HFFc6 (cell line): ENCODE measurements at places on chromosomes 5 and 9.

DNA sequence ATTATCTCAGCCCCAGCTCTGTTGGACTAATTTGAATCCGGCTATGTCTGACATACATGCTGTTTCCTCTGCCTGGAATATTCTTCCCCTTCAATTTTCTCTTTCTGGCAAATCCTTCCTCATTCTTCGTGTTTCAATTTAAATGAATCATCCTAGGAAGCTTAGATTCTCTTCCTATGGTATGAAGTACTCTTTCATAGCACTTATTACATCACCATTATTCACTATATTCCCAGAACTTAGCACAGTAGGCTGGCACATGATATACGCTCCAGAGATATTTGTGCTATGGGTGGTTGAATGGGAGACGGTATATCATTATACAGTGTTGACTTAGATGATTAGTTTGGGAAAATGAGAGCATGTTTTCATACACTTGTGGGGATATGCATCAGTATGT is 91.0 kb upstream of the JAK2 start:
- peak; percentile 18 for DNase-seq

DNA sequence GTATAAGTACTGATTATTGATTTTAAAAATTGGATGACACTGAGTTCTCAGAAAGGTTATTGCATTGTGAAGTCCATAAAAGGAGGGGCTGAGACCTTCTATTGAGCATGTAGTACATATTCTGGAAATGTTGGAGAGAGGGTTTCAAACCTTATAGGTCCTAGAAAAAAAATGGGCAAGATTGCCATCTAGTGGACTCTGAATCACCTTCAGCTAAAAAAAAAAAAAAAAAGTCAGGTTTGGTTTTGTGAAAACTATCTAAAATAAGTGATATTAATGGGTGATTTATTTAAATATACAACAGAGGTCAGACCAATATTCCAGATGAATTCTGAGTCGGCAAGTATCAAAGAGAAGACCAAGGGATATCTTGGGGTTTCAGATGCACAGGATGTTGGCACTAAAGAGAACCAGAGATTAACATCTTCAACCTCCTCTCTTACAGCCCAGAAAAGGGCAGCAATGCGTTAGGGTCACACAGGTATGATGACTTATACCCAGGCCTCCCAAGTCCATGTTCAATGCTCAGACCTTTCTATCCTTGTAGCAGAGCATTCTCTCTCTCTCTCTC is 109.8 kb upstream of the NMUR2 start:
- no peak for DNase-seq

DNA sequence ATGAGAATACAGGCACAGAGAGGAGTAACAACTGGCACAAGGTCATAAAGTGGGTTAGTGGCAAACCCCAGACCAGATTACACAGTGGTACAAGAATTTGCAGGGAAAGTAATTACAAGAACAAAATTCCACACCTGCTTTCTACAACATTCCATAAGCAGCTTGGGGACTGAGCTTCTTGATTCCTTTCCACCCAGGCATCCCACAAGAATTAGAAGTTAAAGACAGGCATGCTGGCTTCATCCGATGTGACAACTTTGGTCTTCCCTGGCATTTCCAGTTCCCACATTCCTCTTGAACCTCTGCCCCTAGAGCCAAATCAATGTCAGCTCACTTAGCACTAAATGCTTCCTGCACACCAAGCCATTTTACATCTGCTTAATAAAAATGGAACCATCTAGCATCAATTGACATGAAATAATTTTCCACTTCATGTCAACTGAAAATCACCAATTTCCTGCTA is 435.8 kb upstream of the PAPPA start:
- peak; percentile 47 for DNase-seq

GRCh38 chr5:173735184-173735583 is 118.7 kb upstream of the BOD1 start:
- DNase-seq, result no peak

DNA sequence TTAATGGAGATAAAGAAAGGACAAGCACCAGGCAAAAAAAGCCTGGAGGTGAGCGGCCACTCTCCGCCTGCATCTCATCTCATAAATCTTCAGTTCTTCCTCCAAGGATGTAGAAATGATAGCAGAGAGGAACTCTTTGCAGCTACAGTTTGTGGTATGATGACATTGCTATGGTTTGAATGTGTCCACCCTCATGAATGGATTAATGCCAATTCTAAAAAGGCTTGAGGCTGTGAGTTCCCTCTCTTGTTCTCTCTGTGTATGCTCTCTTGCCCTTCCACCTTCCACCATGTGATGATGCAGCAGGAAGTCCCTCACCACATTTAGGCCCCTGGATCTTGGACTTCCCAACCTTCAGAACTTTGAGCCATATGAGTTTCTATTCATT is 126.4 kb downstream of the SPOCK1 start:
- DNase-seq, result peak; percentile 65

- DNase-seq, result no peak
Measured at GRCh38 chr5:55599148-55600050, 64.6 kb upstream of the PLPP1 start.

GRCh38 chr9:89432986-89433530 is 64.9 kb downstream of the SEMA4D start:
- DNase-seq, result no peak

DNA sequence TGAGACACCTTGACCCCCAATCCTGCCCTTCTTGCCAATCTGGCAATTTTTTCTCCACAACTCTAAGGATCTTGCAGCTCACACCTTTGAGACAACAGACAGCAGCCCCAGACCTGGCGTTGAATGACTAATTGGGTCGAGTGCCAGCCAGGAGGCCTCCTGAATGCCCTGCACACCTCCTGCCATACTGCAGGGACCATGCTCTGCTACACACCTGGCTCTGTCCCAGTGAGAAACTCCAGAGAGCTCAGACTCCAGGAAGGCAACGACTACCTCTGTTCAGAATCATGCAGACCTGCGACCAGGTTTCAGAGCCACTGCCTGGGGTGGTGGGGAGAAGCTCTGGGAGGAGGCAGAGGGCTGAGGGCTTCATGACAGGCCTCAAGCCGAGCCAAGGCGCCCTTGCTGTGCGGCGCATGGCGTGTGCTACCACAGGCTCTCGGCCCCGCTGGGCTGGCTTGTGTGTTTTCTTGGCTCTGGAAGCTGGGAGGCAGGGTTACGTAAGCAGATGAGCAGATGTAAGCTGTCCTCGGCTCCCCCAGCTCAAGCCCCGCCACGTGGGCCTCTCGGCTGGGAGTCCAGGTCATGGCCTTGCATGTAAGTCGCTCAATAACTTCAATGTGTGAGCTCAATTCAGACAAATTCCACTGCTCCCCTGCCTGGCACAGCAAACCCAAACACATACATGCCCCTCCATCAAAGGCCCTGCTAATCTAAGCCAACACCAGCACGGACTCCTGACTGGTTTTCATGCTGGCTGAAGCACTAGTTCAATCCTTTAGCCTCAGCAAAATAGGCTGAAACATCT is 27.5 kb downstream of the B4GALT1 start:
- DNase-seq, result no peak

DNA sequence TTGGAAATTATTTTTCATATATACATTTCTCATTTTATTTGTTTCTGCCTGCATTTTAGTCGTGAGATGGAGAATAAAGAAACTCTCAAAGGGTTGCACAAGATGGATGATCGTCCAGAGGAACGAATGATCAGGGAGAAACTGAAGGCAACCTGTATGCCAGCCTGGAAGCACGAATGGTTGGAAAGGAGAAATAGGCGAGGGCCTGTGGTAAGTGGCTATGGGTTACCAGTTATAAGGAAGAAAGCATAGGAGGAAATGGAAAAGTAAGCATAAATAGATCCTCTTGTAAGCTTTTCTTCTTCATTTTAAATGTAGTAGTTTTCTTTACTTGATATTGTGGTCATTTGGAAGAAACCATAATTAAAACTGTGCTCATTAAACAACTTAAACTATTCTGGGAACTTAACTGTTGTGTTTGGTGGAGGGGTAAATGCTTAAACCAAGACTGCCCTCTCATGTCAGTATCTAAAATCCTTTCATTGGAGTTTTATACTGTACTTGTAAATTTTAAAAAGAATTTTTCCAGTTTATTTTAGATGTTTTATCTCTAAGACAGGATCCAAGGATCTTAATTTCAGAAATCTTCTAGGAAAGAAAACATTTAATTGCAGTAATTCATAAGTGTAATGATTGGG is 41.3 kb downstream of the MAP3K1 start:
- DNase-seq, result no peak

GRCh38 chr5:143118222-143118621 is 285.3 kb downstream of the NR3C1 start:
- no peak for DNase-seq

GRCh38 chr9:129405827-129406213 is 215.1 kb downstream of the C9orf50 start:
- DNase-seq, result no peak

- DNase-seq, result no peak
Measured at GRCh38 chr5:161676103-161676502, 9.4 kb upstream of the GABRA6 start.

DNA sequence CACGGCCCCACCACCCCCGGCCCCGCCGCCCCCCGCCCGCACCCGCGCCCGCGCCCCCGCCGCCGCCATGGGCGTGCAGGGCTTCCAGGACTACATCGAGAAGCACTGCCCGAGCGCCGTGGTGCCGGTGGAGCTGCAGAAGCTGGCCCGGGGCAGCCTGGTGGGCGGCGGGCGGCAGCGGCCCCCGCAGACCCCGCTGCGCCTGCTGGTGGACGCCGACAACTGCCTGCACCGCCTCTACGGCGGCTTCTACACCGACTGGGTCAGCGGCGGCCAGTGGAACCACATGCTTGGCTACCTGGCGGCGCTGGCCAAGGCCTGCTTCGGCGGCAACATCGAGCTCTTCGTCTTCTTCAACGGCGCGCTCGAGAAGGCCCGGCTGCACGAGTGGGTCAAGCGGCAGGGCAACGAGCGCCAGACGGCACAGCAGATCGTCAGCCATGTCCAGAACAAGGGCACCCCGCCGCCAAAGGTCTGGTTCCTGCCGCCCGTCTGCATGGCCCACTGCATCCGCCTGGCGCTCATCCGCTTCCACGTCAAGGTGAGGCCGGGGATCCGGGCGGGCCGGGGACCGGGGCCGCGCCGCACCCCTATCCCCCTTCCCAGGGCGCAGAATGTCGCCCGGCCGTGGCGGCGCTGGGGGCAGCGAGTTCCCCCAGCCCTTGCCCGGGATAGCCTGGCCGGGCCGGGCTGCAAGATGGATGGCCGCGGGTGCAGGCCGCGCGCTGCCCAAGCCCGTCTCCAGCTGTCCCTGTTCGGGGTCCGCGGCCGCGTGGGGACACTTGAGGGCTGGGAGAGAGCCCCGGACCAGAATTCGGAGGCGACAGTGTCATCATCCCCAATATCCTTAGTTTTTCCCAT is 594 bp downstream of the FAM120A start:
- DNase-seq, result peak; percentile 18

DNA sequence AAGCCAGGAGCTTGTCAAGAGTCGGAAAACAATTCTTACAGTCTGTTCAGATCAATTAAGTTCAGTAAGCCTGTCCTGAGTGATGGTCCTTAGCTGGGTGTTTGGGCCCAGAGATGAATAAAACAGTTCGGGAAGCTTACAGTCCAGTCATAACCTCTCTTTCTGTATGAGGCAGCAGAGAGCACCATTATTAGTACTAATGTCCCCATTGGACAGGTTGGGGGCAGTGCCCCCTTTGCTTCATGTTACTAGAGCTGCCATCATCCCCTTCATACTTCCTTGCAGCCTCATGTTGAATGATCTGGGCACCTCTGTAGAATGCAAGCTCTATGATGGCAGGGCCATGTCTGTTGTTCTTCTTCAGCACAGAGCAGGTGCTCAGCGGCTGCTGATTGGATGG is 9.8 kb downstream of the DOCK2 start:
- no peak for DNase-seq

- no peak for DNase-seq
Measured at GRCh38 chr9:38182321-38182720, 113.3 kb upstream of the SHB start.

DNA sequence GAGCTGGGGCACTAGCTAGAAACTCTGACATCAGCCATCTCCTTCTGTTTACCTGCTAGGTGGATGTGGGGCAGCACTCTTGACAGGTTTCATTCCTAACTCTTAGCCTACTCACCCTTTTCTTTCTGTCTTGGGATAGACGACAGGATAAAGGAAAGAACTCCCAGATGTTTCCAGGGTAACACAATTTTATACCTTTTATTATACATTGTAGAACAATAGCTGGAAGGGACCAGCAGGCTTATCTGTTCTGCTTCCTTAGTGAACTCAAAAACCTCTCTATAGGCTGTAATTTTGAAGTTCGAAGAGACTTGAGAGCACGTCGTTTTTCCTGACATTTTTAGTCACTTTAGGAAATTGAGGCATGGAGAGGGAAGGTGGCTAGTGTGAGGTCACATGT is 13.2 kb downstream of the SPTAN1 start:
- no peak for DNase-seq

DNA sequence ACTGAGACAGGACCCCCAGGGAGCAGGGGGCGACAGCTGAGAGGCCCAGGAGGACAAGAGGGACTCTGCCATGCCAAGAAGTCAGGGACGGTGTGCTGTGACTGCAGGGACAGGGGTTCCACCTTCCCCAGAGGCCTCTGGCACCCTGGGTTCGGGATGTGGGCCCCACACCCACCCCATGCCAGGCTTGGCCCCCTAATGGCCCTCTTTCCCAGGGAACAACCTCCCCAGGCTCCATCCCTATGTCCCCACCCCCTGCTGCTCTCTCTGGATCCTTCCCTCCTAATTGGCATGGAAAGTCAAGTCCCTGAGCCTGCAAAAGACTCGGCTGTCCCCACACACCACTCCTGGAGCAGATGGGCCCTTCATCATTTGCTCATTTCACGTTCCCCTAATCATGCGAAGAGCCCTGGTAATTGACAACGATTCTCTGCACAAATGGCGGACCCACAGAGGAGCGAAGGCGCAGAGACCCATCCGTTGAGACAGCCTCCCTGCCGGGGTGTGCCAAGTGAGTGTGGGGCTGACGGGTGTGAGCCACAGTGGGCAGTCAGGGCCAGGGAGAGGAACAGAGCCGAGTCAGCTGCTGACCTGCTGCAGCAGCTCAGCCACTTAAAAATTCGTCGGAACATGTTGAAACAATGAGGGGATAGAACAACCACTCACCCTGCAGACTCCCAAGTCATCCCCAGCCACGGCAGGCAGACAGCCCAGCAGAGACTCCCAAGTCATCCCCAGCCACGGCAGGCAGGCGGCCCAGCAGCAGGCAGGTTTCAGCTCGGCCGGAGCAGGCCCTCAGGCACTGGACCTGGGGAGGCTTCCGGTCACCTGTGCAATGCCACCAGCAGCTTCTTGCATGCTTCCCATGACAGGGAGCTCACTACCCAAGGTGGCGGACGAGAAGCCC is 109.0 kb downstream of the VAV2 start:
- no peak for DNase-seq
